Fibroblast of skin of abdomen (primary cell): ENCODE measurements at places on chromosomes 1 and 21.
A peak's percentile ranks its signal among the peaks of the same experiment; 100 is the strongest.

DNA sequence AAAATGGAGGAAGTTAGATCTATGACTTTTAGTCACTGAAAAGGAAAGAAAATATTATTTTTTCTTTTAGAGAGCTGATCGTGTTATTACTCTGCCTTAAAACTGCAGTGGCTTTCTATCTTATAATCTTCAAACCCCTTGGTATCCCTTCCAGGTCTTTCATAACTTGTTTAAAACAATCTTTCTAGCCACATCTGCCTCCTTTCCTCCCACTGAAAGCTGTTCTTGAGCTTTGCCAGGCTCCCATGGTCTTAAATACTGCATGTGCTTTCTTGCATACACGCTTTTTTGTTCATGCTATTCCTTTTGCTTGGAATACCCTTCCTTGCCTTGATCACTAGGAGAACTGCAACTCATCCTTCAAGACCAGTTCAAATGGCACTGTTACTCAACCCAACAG is 65.9 kb upstream of the GADD45A start:
- no peak for DNase-seq

DNA sequence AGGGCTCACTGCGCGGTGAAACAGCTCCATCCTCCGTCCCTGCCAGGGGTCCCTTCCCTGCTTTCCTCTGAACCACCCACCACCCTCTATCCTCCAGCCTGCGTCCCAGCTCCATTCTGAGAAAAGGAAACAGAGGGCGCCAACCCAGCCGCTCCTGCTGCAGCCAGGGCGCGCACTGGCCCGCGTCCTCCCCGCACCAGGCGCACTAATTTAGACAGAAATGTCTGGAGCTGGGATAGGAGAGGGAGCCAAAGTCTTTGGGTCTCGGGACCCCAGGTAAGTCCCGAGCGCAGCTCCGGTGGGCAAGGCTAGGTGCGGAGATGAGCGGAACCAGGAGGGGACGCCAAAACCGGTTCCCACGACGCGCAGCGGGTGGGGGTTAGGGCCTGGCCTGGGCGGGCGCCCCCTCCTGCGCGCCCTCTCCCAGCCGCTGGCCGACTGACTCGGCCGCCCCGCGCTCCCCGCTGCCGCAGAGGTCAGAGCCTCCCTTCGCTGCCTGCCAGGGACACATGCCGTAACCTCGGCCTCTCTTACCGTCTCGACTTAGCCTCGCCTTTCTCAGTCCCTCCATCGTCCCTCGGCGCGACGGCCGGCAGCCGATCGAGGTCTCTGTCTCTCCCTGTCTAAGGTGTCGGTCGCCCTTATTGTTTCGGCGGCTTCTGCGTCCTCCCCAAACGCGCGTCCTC is 2.0 kb downstream of the CAMK2N1 start:
- DNase-seq, result peak; percentile 16

GRCh38 chr1:242477944-242478343 is 46.6 kb downstream of the PLD5 start:
- DNase-seq, result no peak

DNA sequence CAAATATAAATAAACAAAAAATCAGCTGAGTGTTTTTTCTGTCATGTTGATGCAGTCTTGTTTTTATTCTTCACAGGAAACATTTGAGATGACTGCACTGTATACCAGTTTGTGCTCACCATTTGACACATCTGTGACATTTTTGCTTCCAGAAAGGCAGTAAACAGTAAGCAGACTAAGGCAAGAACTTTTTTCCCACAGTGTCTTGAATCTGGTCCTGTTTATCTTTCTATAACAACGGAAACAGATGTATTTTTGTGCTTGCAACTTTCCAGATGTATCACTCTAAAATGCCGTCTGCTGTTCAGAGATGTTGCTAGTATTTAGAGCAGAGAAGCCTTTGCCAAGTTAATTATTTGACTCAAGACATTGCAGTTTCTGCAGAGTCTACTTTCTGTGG is 105.5 kb downstream of the ZC3H11B start:
- DNase-seq, result no peak

DNA sequence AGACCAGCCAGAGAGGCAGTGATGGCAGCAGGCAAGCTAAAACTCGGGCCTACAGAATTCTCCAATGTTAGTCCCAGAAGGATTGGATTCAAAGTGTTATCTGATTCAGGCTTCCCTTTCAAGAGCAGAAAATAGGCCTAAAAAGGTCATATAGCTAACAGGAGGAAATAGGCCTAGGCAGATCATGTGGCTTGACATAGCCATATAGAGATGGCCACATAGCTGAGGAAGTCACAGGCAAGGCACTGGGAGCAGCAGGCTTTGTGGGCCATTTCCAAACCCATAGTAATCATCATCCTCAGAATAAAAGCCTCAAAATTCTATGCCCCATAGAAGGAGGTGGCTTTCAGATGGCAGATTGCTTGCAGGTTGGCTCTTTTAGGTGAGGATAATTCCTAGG is 29.0 kb upstream of the LMO4 start:
- DNase-seq, result no peak

- no peak for DNase-seq
Observed at GRCh38 chr1:78048446-78048845, 2.7 kb downstream of the GIPC2 start.

- DNase-seq, result no peak
Observed at GRCh38 chr1:93596329-93597089, 85.1 kb downstream of the BCAR3 start.

- DNase-seq, result no peak
Observed at GRCh38 chr1:58791106-58791505, 7.3 kb upstream of the JUN start.

DNA sequence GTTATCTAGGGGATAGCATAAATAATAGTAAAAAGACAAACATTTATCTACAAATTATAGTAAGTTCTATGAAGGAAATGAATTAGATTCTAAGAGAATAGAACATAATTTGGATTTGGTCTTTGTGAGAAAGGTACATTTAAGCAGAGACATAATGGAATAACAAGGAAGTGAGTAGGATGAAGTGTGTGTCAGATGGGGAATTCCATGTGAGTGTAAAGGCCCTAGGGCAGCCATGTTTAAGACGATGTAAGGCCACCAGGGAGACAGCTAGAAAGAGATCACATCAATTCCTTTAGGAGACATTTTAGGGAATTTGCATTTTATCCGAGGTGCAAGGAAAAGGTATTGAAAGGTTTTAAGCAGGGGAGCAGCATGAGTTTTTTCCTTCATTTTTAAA is 33.8 kb upstream of the ELAVL4 start:
- no peak for DNase-seq

DNA sequence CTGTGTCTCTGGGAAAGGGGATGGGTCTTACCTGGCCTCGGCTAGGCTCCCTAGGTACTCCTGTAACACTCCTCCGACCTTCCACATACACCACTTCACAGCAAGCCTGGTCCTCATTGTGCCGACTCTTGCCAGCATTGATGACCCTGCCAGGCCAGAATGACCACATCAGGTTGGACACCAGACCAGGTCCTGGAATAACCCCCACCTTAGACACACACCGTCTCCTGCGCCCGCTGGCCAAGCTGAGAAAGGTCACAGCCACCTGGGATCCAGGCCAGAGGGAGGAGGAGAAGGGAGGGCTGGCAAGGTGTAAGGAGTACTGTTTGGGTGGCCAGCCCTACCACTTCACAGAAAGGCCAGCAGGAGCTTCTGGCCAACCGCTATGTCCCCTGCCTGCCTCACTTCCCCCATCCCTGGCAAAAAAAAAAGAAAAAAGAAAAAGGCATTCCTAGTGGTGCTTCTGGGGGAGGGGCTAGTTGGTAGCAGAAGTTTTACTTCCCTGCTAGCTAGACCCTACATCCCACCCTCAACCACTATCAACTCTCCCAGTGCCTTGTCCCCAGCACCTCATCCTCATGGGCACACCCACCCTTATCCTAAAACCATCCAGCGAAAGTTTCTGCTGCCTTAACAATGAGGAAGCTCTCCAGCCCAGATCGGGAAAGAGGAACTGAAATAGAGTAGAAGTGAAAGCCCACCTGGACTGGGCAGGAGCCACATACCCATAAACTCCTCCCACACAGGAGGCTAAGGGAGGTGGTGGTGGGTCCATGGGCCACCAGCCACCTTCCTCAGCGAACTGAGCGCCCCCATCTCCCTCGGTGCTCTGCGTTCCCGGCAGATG is 1.4 kb downstream of the PPM1J start:
- no peak for DNase-seq

- peak; percentile 74 for DNase-seq
Observed at GRCh38 chr21:28436286-28436932, 556.3 kb downstream of the LTN1 start.

DNA sequence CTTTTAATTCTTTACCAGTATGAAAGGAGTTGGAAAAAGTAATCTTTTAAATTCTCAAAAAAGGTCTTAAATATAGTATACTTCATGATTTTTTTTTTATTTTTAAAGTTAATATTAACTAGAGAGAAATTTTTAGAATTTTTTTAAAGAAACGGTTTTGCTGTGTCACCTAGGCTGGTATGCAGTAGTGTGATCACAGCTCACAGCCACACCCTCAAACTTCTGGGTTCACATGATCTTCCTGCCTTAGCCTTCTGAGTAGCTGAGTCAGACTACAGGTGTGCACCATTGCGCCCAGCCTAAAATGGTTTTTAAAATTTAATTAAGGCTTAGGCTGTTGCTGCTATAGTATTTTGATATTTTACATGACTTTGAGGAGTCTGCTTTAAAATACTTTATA is 52.4 kb downstream of the TLCD4 start:
- DNase-seq, result peak; percentile 1

DNA sequence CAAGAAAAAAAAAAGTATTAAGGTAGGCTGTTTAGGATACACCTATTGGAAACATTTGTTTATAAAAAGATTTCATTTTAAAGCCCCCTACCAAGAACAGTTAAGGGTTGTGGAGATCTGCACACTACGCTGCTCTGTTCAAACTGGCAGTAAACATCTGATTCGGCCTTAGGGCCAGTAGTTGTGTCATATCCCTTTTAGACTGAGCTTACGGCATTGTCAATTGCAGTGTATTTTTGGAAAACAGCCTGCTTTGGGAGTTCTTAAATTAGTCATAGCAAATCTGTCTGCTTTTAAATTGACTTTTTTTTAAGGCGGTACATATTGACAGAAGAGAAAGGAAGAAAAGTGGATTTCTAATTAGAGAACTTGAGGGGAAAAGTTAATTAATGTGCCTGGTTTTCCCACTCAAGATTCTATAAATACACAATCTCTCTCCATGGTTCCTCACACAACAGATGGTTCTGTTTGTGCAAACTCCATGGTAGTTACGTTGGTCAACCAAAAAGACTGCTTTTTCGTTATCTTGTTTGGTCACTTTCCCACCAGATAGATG is 1.7 kb upstream of the ELK4 start:
- peak; percentile 18 for DNase-seq

DNA sequence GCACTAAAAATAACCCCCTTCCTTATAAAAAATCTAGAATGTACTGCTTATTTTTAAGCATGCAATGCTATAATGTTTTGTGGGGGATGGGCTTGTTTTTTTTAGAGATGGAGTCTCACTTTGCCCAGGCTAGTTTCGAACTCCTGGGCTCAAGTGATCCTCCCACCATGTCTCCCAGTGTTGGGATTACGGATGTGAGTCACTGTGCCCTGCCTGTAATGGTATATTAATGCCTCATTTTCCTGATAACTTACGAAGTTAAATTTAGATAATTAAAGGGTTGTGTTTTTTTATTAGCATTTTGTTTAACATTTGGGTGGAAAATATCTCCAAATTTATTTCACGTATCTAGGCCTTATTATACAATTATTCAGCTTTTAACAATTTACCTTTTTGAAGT is 6.5 kb downstream of the RNF11 start:
- DNase-seq, result no peak

DNA sequence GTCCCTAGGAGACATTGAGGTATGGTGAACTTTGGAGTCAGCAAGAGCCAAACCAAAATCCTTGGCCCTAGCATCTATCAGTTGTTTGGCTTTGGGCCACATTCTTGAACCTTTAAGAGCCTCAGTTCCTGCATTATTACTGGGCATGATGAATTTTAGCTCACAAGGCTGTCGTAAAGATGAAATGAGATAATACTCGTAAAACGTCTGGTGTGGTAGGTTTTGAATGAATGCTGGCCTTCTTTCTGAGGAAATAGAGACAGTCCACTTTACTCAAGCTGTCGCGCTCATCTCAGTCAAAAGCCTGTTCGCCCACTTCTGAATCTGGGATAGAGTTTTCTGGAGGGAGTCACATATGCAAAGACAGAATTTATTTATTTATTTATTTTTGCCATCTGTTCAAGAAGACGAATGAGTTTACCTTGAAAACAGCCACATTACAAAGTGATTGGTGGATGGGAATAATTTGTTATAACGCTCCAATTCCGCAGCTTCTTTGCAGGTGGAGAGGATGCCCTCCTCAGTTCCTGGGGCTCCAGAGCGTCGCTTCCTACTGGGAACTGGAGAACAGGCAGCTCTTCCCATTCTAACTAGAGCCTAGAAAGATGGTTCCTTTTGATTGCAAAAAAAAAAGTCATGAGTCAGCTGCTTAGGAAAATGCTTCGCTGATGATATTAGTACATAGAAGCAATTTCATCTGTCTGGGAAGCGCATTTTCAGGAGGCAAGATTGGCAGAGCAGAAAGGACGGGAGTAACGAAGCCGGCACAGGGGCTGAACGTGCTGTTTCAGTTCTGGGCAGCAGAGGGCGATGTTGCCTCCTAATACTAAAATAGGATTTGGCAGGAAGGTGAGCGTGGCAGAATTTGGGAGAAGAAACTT is 49.9 kb upstream of the CYP2J2 start:
- DNase-seq, result peak; percentile 44

DNA sequence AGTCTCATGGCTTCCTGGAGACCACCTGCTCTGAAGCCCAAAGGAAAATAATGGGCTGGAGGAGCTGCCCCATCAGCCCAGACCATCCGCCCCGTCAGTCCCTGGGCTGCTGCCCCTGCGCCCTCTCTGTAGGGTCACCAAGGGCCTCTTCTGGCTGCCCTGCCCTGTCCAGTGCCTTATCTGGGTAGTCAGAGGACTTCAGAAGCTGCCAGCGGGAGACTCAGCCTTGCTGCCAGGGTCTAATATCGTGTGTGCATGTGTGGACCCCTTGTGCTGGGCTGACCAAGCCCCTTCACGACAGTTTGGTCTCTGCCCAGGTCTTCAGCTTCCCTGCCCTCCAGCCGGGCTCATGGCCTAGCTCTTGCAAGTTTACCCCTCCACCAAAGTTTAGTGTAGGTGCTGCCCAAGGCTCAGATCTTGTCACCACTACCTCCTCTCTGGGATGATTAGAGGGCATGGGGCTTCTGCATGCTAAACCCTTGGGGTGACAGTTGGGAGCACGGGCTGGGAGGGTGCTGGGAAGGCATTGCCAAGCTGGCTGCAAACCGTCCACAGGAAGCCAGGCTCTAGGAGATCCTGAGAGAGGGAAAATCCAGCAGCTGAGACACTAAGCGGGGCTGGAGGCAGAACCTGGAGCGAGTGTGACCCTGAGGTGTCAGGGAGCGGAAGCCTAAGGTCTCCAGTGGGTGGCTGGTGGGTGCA is 20.6 kb downstream of the NENF start:
- no peak for DNase-seq

- DNase-seq, result no peak
Observed at GRCh38 chr1:22489823-22490222, 38.2 kb downstream of the ZBTB40 start.

- DNase-seq, result no peak
Observed at GRCh38 chr1:9352377-9353134, 59.9 kb downstream of the SPSB1 start.

DNA sequence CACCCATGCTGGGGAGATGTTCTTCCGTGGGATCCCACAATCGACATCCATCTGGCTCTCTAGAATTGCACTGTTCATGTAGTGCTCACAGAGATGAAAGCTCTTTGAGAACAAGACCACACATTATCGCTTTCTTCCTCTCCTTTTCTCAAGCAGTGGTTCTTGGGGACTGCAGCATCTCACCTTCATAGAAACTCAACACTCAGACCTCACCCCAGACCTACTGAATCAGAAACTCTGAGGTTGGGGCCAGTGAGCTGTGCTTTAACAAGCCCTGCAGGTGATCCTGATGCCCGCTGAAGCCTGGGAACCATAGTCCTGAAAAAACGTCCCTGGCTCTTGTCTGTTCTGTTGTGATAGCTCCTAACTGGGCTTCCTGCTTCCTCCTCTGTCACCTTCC is 251.3 kb upstream of the FGGY start:
- no peak for DNase-seq
